ENCODE measurements at places on chromosomes 3 and 15.
A peak's percentile ranks its signal among the peaks of the same experiment; 100 is the strongest.

- peak; percentile 68 for DNase-seq
Observed at GRCh38 chr3:195271410-195272243, 668 bp upstream of the XXYLT1 start.

- no peak for DNase-seq
Observed at GRCh38 chr15:40536501-40536900, 28.3 kb downstream of the CCDC32 start.

- DNase-seq: no peak
Observed at GRCh38 chr15:67460521-67460920, 60.4 kb upstream of the C15orf61 start.

GRCh38 chr15:56244811-56245576 is 1.3 kb upstream of the RFX7 start:
- no peak for DNase-seq

DNA sequence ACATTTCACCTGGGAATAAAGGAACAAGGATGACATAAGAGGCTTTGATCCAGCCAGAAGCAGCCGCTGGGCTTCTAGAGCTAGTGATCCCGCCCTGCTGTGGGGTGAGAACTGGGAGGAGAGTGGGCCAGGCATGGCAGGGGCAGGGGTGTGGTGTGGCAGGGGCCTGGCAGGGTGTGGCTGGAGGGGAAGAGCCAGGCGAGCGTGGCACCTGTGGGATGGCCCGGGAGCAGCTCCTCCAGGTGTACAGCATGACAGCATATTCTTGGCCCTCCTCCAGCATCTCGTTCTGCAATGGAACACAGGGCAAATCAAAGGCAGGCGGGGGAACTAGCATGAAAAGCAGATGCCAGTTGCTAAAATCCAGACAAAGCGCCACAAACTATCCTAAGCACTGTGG is 35.5 kb downstream of the CYFIP1 start:
- no peak for DNase-seq

- no peak for DNase-seq
Observed at GRCh38 chr3:14758297-14758696, 60.5 kb upstream of the FGD5 start.

GRCh38 chr3:167300207-167300606 is 79.9 kb downstream of the ZBBX start:
- no peak for DNase-seq

DNA sequence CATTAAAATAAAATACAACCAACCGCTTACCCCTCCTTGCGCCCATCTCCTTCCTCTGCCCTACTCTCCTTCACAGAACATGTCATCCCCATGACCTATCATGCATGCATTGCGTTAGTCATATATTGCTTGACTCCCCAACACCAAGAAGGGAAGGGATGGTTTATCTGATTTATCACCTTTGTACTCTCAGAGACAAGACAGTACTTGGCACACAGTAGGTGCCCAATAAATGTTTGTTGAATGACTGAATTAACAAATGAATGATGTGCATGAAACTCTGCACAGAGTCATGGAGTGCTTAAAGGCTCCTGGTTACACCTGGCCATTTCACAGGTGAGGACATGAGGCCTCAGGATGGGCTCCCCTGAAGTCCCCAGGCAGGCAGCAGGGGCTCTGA is 59.7 kb downstream of the IQSEC1 start:
- no peak for DNase-seq

DNA sequence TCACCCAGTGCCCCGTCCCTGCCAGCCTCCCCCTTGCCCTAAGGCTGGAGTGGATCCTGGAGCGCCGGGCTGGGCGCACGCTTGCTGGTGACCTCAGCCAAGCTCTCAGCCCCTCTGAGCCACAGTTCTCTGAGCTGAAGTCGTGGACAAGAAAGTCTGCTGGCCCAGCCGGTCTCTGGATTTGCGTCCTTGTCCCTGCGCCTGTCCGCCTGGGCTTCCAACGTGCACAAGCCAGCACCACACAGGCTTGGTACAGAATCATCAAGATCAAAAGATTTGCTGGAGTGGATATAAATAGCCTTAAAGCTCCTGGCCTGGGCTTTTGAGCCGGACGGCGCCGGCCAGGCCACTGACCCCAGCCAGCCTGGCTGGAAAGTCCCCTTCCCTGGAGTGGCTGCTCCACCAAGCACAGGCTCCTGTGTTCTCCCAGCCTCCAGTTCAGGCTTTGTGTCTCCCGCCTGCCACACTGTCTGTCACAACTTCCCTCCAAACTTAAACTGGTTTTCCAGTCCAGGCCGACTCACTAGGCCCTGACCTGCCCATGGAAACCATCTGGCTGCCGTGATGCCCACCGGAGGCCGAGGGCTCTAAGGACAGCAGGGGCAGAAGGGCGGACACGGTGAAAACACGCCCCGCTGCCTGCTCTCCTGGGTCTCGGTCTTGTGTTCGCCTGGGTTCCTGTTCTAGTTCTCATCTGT is 156.2 kb downstream of the NUP210 start:
- no peak for DNase-seq

DNA sequence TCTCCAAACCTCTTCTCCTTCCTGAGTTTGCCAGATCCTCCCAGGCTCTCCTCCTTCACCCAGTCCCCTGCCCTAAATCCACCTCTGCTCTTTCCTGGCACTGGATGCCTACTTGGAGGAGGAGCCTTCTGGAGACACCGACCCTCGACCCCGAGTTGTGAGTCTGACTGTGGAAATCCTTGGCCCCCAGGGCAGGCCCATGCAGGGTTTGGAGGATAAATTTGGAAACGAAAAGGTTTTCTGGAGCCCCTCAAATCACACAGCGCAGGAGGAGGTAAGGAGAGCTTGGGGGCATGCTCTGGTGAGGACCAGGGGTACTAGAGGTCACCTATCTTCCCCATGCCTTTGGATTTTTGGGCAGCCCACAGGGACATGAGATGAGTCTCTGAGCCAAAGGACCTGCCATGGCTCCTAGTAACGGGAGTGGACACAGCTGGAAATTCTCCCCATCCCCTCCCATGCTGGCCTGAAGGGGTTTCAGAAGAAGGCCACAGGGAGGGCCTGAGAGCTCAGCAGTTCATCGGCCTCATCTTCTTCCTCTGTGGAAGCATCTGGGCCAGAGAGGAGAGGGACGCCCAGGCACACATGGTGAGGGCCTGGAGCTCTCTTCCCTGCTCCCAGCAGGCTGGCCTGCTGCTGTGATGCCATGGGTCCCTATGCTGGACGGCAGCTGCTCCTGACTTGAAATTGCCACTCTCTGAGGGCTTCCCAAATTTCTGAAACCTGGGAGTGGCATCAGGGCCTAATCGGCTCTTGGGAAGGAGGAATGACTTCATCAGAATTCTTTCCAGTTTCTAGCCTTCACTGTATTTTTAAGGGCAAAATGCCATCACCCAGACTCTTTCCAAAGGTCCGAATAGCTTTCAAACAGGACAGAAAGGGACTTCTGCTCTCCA is 68.6 kb upstream of the ITGA11 start:
- DNase-seq: no peak

DNA sequence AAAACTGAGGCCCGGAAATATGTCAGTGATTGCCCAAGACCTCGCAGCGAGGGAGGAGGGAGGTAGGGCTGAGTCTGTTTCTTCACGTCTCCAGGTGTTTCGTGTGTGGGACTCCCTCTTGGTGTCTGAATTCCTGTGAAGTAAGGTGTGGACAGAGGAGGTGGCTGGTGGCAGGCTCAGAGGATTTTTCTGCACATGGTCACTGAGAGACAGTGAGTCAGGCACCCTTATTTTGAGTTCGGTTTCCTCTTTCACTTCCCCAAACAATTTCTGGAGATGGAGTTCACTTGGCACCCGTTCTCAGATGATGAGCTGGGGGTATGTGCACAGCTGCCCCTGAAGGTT is 46.3 kb upstream of the VPS8 start:
- no peak for DNase-seq

DNA sequence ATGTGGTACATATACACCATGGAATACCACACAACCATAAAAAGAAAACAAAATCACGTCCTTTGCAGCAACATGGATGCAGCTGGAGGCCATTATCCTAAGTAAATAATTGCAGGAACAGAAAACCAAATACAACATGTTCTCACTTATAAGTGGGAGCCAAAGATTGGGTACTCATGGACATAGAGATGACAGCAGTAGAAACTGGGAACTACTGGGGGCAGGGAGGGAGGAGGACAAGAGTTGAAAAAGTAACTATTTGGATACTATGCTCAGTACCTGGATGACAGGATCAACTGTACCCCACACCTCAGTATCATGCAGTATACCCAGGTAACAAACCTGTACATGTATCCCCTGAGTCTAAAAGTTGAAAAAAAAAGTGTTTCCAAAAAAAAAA is 23.2 kb upstream of the ATOSA start:
- no peak for DNase-seq

DNA sequence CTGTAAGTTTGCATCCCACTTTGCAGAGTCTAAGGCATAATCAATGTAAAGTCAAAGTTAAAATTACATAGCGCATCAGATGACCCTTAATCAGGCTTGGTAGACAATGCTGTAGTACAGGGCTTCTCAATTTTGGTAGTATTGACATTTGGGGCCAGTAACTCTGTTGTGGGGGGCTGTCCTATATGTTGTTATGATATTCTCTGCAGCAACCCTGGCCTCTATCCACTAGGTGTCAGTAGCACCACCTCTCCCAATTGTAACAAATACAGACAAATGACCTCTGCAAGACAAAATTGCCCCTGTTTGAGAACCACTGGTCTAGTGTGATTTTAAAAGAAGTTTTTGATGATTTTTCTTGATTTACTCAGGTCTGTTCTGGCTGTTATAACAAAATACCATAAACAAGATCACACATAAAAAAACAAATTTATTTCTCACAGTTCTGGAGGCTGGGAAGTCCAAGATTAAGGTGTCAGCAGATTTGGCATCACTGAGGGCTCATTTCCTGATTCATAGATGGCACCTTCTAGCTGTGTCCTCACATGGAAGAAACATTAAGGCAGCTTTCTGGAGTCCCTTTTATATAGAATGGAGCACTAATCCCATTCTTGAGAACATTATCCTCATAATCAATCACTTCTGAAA is 37.6 kb upstream of the SLC9A9 start:
- DNase-seq: no peak

DNA sequence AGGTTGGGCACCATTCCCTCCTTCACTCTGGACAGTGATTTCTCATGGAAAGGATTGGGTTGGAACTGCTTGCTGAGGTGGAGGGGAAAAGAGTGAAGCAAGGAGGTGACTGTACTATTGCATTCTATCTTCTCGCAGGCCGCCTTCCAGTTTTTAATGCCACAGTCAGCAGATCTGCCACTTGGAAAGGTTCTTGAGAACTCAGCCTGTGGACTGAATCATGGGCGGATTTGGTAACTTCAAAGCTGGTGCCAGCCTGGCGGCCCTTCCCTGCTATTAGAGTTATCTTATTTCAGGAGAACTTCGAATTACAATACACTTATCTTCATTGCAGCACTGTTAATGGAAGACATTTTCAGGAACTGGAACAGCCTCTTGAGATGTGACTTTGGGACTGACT is 23.1 kb upstream of the SLC28A2 start:
- DNase-seq: no peak

DNA sequence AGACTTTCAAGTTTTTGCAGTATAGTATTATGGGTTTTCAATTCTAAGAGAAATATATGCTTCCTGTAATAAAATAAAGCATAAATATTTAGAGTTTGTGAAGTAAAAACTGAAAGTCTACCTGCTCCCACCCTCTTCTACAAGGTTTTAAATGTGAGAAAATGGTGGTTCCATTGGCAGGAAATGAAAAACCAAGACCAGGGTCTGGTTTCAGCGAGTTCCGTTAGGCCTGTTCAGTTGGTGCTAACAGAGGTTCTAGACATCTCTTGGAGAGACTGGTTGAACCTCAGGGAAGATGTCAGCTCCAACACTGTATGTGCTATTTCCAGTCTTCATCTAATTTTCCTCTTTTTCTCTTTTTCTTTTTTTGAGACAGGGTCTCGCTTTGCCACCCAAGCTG is 11.8 kb upstream of the MYO1E start:
- DNase-seq: no peak

DNA sequence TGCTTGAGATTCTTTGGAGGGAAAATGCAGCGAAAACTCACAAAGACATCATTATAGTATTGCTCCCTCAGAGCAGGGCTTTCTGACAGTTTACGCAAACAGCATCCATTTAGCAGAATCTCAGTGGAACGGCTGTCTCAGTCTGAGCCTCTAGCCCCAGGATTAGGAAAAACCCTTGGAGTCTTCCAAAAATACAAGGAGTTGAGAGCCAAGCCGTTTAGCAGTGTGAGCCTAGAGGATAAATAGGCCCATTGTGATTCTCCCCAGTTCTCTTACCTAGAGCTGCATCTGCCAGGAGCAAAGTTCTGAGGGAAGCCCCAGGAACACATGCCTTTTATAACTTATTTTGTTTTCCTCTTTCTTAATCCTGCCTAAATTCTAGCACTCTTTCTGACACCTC is 359.6 kb downstream of the NTRK3 start:
- DNase-seq: no peak

DNA sequence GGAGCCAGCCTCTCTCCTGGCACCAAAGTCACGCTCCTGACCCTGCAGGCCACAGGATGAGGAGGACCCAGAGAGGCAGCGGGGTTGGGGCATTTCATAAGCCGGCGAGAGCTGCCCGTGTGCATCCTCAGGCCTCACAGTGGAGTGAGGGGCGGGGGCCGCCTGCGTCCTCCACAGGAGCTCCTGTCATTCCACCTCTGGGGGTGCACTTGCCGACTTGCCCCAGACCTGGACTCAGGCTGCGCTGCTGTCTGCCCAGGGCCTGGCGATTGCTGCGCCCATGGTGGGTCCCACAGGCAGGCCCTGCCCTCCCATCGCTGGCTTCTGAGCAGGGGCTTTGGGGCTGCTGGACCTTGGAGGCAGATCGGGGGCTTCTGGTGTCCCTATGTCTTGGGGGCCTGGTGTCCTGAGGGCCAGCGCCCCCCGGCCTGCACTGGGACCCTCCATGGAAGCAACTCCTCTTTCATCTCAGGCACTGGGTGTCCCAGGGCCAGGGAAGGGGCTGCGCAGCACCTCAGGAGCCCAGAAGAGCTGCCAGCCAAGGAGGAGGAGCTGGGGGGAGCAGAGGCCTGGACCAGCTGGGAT is 184.0 kb downstream of the GOLGA6L6 start:
- no peak for DNase-seq

- no peak for DNase-seq
Observed at GRCh38 chr15:77027111-77027696, 32.3 kb downstream of the PSTPIP1 start.

GRCh38 chr15:73139744-73140553 is 87.7 kb downstream of the NEO1 start:
- no peak for DNase-seq

GRCh38 chr15:81221449-81221848 is 24.8 kb downstream of the IL16 start:
- DNase-seq: no peak
